ENCODE measurements at places on chromosomes 7 and 10.

DNA sequence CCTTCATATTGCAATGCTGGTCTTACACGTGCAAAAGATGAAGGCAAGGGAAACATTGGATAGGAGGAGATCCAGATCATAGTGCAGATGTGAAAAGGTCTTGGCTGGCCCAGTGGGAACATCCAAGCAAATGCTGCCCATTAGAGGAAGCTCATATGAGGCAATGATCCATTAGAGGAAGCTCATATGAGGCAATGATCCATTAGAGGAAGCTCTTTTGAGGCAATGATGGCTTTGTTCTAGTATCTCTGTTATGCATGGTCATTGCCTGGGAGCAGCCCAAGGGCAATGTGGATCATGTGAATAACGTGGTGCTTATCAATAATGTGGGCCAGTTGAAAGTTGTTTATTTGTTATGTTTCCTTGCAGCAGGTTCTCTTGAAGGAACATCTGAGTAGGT lies 37.8 kb downstream of the STEAP4 start:
- DNase-seq, result no peak

DNA sequence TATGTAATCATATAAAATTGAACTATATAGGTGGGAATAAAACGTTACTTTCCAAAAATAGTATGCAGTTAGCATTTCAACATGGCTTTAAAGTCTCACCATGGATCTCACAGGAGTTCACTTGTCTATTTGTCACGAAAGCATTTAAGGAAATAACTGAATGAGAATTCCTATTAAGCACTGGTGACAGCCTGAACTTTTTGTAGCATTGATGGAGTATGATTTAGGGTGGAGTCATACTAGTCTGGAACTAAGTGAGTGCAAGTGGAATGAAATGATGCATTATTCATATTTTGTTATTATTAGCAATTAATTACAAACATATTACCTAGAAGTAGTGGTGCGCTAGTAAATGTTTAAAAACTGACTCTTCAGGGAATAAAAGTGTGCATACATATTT lies 26.0 kb upstream of the HIBADH start:
- DNase-seq, result no peak

DNA sequence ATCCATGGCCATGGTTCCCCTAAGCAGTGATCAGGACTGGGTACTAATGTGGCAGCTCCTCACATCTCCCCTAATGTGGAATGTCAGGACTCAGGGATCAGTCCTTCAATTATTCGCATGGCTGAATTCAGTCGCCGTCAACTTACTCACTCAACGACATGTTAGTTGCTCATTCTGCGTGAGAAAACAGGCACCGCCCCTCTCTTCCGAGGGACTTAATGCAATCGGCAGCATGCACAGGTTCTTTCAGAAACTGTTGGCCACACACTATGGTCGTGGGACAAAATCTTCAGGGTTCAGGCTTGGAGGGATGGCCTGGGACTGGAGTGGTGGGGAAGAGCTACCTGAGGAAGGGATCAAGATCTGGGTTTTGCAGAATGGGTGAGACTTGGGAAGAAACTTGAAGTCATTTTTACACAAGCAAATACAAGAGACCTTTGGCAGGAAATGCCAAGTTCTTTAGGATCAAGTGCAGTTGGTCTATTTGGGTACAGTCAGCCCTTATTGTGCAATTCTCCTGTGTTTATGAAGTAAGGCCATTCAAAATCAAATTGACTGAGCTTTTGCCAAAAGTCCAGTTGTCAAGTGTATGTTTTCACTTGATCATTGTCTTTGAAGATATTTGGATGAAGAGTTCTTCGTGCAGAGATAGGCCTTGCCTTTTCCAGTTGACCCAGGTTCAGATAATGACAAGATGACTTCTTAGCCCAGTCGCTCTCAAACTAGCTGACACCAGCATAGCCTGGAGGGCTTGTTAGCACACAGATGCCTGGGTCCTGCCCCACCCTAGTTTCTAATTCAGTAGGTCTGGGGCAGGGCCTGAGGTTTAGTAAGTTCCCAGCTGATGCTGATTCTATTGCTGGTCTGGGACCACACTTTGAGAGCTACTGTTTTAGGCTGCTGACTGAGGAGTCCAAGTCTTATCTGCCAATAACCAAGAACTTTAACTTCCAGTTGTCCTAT lies 48.5 kb downstream of the LRRC18 start:
- DNase-seq, result no peak

DNA sequence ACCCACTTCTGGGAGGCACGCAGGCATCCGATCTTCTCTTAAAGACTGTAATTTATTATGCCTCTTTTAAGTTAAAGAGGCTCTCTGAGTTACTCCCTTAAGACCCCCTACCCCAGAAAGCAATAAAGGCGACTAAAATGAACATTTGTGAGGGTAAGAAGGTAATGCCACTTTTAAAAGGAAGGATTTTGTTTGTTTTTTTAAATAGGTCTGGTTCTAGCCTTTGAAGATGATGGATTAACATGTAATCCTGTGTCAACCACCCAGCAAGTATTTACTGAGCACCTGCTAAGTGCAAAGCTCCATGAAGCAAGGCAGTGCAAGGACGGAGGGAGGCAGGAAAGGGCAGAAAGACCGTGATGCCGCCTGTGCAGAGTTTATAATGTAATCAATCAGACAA lies 26.1 kb downstream of the SH3PXD2A start:
- DNase-seq, result no peak

DNA sequence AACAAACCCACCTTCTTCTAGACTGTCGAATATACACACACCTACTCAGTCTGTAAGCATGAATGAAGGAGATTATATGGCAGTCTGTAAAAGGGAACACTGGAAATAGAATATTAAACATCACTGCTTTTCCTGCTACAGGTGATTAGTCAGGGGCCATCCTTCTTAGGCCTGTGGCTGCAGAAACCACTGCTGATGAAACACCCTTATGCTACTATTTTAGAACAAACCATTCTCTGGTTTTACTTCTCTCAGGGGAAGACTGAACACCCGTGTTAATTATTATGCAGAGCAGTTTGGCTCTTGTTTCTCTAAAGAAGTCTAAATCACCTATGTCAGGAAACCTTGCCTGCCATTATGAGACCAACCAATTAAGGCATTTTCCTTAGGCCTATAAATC lies 351.1 kb upstream of the KLF6 start:
- DNase-seq, result no peak

- no peak for DNase-seq
These were observed 75.3 kb downstream of the HIBADH start for GRCh38 chr7:27587429-27587828.

Data from left forelimb (tissue), 1 donor.